ENCODE measurements at places on chromosomes 6 and 20.

GRCh38 chr6:155850408-155850841 lies 394.8 kb upstream of the NOX3 start:
- no peak for DNase-seq

GRCh38 chr20:61889659-61890058 lies 176.0 kb downstream of the TAF4 start:
- no peak for DNase-seq

GRCh38 chr6:56199956-56200355 lies 47.4 kb downstream of the COL21A1 start:
- no peak for DNase-seq

GRCh38 chr20:51434580-51435247 lies 107.8 kb downstream of the NFATC2 start:
- no peak for DNase-seq

DNA sequence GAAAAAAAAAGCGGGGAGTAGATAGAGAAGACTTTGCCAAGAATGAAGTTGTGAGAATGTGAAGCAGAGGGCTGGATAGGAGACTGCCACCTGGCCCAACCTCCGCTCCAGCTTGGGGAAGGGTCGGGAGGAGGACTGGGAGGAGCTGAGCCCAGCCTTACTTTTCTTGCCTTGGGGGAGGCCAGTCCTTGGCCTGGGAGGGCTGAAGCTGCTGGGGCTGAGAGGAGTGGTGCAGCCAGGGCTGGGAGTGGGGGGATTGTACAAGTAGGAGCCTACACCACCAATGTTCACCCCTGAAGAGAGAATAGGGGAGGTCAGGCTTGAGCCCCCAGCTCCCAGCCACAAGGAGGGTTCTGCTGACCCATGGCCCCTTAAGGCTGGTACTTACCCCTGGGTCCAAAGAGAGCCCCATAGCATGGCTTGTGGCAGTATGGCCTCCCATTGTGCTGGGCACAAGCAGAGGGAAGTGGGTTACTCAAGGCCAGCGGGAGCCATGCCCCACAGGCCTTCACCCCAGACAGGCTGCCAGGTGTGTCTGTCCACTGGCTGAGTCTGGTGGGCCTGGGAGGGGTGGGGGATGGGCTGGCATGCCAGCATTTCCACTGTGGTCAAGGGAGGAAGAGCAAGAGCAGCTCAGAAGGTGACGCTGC lies 1.1 kb downstream of the CRIP3 start:
- DNase-seq = no peak

- no peak for DNase-seq
Measured at GRCh38 chr6:33880104-33880678, 76.4 kb upstream of the MLN start.

GRCh38 chr20:50928469-50928868 lies 2.8 kb downstream of the ADNP start:
- DNase-seq = no peak

DNA sequence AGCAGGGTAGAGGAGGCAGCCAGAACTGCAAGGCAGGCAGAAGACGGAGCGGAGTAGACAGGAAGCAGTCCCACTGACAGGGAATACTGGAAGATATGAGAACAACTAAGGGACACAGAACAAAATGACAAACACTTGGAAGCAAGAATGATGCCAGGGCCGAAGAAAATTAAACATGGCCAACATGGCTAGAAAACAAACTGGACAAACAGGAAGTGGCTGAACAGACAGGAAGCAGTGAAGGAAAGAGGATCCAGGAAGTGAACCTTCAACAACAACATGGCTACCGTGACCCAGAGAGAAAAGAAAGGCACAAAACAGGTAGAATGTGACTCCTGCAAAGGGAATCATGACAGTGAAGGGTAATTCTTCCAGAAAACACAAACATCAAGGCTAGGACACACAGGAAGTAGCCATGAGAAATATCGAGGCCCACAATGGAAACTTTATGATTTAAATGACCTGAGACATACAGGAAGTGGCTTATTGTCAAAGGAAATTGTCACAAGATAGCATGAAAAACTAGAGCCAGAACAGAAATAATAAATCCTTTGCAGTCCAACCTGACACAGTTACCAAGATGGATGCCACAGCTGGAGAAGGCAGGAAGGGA lies 9.1 kb downstream of the COL11A2 start:
- DNase-seq = no peak

DNA sequence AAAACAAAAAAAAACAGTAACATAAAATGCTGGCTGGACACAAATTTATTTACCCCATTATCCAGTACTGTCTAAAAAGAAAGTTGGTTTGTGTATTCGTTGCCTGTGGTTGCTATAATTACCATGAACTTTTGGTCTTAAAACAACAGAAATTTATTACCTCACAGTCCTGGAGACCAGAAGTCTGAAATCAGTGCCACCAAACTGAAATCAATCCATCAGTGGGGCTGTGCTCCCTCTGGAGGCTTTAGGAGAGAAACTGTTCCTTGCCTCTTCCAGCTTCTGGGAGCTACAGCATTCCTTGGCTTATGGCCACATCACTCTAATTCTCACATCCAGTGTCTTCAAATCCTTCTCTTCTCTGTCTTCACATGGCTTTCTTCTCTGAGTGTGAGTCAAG lies 79.4 kb downstream of the SNX5 start:
- DNase-seq = no peak

DNA sequence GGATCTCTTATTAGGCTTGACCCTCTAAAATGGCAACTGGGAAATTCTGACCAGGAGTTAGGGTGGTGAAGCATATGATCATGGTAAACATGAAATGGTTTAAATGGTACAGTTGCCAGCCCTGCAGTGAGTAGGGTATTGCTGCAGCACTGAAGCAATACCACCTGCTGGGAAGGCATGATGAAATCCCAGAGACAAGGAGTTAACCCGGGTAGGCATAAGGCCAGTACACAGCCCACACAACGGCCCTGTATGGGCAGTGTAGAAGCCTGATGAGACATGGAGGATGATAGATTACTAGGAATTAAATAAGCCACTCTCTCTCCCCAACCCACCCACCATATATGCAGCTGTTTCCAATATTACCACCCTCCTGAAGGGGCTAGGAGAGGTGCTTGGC lies 197.4 kb upstream of the MOCS1 start:
- no peak for DNase-seq

DNA sequence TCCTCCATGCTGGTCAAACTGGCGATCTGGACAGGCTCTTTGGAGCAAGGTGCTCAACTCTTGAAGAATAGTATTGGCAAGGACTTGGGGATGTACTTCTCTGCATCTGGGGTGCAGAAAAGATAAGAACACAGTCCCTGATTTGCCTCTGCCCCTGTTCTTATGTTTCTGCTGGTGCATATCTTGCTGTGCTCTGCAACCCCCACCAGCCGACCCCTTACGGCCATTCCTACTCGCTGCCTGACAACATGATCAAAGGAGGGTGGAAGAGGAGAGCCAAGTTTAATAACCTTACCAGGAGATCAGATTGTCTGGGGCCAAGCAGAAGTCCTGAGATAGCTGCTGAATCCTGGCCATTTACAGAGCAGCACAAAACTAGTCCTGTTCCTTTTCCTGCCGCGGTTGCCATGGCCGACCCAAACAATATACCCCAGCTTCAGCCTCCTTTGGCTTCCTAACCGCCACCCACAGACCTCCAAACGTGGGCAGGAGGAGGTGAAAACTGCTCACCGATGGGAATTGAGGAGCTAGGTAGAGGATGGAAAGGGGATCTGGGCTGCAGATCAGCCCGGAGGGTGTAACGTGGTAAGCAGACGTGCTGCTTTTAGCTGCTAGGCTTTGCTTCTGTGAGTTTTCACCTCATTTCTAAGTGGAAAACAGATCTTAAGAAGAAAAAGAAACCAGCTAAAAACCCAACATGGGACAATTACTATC lies 60.9 kb downstream of the ATXN1 start:
- DNase-seq = no peak

DNA sequence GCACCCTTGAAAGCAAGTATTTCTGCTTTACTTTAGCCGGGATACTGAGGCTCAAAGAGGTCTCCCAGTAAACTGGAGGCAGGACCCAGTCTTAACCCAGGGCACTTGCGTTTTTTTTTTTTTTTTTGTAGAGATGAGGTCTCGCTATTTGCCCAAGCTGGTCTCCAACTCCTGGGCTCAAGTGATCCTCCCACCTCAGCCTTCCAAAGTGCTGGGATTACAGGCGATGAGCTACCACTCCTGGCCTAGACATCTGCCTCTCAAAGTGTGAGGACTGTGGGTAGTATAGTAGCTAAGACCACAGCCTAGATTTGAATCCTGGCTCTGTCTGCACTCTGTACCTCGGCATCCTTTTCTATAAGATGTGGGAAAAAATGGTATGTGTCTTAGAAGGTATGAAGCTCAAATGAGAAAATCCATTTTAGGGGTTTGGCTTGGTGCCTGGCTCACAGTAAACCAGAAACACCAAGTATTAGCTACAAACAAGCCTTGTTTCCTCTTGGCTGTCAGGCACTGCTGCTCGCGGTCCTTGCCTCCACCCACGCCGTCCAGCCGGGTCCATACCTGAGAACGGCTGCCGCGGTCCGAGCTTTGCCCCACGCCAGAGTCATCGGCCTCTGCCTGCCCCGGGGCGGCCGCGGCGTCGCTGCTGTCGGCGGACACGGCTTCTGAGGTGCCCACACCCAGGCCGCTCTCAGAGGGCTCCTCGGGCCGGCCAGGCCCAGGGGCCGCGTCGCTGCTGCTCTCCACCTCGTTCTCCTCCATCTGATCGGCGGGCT lies 1.2 kb downstream of the ZNF335 start:
- no peak for DNase-seq

- no peak for DNase-seq
Measured at GRCh38 chr6:85775883-85776282, 133.2 kb upstream of the SYNCRIP start.

DNA sequence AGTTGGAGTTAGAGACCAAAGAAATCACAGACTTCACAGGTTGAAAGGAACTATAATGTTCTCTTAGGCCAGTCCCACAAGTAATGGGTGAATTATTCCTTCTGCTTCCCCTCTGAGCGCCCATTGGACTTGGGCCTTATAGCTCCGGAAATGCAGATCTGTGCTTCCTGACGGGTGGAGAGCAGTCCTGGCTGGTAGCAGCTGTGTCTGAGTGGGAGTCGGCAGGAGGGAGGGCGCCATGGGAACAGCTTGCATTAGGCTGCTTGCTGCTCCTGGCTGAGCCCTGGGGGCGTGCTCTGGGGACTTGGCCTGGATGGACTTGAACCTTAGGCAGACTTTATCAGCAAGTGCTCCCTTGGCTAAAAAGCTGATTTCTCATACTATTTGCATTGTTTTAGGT lies 18.4 kb upstream of the NUP153 start:
- DNase-seq = no peak

DNA sequence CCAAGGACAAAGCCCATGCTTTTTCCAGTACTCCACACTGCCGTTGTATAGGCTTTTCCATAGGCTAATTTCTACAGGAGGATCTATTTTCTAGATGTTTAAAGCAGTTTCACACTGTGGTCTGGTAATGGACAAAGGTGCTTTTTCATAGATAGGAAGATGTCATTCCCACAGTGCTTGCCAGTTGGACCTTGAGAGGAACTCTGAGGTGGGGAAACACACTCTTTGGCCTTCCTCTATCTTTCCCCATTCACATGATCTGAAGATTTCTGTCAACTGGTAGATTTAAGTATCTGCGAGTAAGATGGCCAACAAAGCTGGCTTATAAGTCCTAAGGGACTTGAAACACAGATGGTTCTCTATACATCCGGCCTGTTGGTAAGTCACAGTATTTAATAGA lies 477.3 kb downstream of the UTRN start:
- no peak for DNase-seq

DNA sequence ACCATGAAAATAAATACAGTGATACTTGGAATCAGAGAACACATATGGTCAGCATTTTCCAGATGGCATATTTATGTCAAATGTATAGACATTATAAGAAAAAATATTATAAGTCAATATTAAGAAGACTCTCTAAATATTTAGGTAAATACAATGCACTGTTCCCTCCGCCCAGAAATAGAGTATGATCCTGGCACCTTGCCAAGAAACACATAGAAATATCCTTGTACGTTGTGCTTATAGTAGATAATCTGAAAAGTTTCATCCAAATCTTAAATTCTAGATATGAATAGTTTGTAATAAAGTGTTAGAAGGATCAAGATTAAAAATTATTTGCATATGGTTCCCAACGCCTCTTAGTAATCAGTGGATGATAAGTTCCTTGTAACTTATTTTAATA lies 645.8 kb upstream of the GJE1 start:
- DNase-seq = no peak

DNA sequence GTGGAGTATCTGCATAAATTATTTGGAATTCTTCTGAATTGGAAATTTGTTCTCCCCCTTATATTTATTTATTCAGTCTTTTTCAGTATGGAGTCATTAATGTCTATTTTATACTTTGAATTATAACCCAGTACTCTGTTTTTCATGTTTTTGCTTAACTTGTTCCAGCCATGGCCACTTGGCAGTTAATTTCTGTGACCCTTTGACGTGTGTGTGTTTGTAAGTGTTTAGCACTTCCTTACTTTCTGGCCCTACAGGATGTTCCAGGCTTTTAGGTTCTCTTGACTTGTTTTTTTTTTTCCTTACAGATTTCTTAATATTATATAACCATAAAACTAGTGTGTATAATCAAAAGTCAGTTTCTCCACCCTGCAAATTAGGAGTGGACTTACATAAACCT lies 24.1 kb downstream of the ENPP1 start:
- no peak for DNase-seq

DNA sequence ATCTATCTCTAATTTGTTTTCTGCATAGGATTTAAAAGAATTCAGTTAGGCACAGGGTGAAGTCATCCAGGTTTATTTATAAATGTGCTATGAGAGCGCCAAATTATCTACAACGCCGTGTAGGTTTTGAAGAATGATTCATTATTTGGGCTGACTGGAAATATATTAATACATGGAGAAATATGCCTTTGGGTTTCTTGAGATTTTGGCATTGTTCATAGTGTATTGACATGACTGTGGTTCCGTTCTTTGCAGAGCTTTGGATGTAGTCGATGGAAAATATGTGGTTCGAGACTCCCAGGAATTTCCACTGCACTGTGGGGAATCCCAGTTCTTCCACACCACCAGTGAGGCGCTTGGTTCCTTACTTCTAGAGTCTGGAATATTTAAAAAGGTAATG lies 90.9 kb downstream of the CRYBG1 start:
- no peak for DNase-seq

- no peak for DNase-seq
Measured at GRCh38 chr20:17281478-17281877, 54.6 kb downstream of the PCSK2 start.

GRCh38 chr20:46117704-46118467 lies at the start of gene CD40:
CD40 (plus strand) TSS chr20:46118314; CDS start chr20:46118344, 30 bp downstream.
- DNase-seq = peak; percentile 68

DNA sequence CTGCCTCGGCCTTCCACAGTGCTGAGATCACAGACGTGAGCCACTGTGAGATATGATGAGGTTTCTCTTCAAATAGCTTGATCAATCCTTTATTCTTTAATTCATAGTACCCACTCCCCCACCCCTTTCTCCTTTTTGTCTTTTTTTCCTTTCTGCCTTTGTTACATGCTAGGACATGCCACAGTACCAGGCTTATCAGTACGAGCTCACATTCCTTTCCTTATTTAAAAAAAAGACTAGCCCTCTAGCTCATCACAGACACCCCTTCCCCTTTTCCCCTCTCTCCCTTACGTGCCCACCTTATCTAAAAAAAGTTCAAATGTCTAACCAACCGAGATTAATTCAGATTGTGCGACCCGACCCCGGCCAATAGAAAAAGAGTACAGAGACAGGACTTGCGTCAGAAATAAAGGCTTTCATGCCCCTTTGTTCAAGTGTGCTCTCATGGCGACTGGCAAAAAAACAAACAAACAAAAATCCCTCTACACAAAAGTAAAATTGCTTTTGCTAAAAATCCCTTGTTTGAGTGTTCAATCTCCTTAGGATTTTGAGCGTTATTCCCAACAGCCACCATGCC lies 49.2 kb downstream of the MRAP2 start:
- no peak for DNase-seq

- no peak for DNase-seq
Measured at GRCh38 chr6:27679964-27680694, 207.2 kb upstream of the ZNF184 start.
